GM23248 (cell line): ENCODE measurements at places on chromosomes 6 and 20. TPM values are rescaled to one million over a fixed set of nuclear protein-coding genes. Genes with fewer than 3 reads are reported as not detected.

- H3K27ac ChIP-seq: no peak overlapping the region
- H3K4me3 ChIP-seq: no peak overlapping the region
- peaks cover 31% of the 10 kb centered on the region for H3K4me1 ChIP-seq
- H3K27me3 ChIP-seq: no peaks in the 10 kb centered on the region
Measured at GRCh38 chr6:88866856-88867255, 96.6 kb downstream of the RNGTT start.

DNA sequence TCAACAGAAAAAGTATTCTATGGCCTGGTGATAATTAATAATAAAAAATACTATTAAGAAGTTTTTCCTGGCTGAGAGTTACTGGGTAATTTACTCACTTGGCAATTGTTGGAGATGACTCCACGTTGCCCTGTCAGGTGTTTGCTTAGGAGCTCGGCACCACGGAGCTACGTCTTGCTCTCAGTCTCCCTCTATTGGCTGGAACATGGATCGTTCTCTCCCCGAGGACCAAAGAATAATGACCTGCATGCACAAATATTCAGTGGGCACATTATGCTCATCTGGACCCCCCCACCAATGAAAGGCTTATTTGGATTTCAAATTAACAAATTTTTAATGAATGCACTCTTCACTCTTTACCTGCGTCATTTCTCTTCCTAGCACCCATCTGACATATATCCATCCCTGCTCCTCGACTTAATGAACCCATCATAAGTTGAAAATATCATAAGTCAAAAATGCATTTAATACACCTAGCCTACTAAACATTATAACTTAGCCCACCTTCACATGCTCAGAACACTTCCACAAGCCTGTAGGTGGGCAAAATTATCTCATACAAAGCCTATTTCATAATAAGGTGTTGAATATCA is 71.0 kb upstream of the CD83 start:
- H3K4me1 ChIP-seq: 0 out of 2 replicates have a peak, but pooled peaks cover 3% of the 10 kb centered on the region
- H3K27ac ChIP-seq: no peak overlapping the region
- DNase-seq: peak; percentile 79
- no peaks in the 10 kb centered on the region for H3K36me3 ChIP-seq
- H3K4me3 ChIP-seq: no peak overlapping the region

GRCh38 chr6:169677096-169677495 is 24.7 kb downstream of the WDR27 start:
- no peak overlapping the region for H3K27ac ChIP-seq
- DNase-seq: no peak
- no peaks in the 10 kb centered on the region for H3K4me1 ChIP-seq
- H3K36me3 ChIP-seq: peaks cover 9% of the 10 kb centered on the region; the same call in 1 of the 2 replicates
- H3K4me3 ChIP-seq: no peak overlapping the region

The SH3BGRL2 gene
- polyA plus RNA-seq: 1.1 TPM in 2 replicates

DNA sequence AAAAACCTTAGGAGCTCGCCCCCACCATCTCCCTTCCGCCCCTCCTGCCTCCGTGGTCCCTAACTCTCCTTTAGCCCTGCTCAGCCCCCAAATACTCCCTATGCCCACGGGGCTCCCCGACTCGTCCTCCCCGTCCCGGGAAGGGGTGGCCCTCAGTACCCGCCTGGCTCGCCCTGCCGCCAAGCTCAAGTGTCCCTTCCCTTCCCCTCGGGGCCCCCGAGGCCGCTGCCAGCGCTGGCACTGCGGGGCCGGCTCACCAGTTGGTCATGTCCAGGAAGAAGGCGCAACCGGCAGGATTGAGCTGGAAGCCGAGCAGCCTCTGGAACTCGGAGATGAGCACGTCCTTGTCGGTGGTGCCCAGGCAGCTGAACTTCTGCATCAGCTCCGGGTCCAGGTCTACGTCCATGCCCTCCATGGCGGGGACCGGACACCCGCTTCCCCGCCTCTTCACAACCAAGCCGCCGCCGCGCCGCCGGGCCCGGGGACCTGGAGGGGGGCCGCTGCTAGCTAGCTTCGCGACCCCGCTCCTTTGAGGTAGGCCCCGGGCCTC is 303 bp downstream of the ILRUN start:
- H3K4me1 ChIP-seq: peaks cover 17% of the 10 kb centered on the region
- H3K36me3 ChIP-seq: no peaks in the 10 kb centered on the region
- peak overlapping the region; percentile 68 for H3K27ac ChIP-seq
- H3K4me3 ChIP-seq: peak overlapping the region; percentile 99
- no peaks in the 10 kb centered on the region for H3K27me3 ChIP-seq

DNA sequence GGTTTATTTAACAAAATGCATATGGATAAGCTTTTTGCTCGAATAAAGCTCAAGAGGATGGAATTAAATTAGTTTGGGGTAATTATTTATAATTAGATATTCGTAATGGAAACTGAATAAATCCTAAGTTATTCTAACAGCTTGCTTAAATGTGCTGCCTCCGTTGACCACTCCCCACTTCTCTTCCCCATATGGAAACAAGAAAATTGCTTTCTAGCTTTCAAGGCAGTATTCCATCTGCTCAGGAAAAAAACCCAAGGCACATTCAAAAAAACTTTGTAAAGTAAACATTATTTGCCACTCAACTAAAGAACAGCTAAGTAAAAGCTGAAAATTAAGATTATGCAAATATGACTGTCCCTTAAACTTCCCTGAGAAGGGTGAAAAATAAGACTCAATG is 369.2 kb downstream of the HAO1 start:
- no peak for DNase-seq
- no peaks in the 10 kb centered on the region for H3K27me3 ChIP-seq
- H3K4me3 ChIP-seq: no peak overlapping the region
- H3K4me1 ChIP-seq: no peaks in the 10 kb centered on the region
- H3K27ac ChIP-seq: no peak overlapping the region

- DNase-seq: no peak
- H3K4me3 ChIP-seq: no peak overlapping the region
- H3K4me1 ChIP-seq: no peaks in the 10 kb centered on the region
- H3K27me3 ChIP-seq: no peaks in the 10 kb centered on the region
Measured at GRCh38 chr6:6635869-6636268, 47.3 kb downstream of the LY86 start.

DNA sequence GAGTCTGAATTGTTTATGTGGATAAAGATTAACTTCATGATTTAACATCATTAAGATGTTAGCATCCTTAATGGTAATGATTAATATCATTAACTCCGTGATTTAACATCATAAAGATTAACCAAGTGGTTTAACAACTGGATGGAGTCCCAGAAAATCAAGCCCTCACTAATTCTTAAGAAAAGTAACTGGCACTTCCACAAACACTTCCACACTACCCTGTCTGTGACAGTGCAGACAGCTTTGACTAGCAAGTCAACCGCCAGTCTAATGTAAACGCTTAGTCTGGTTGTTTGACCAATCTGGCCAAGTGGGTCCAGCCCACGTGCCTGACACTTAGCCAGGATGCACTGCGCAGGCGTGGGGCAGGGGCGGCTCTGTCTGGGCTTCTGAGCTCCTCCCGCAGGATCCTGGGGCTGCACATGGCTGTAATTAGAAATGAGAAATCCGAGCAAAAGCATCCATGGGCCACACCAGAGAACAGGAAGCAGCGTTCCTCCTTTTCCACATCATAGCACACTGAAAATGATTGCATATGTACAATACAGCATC is 424.2 kb downstream of the FOXA2 start:
- H3K27ac ChIP-seq: no peak overlapping the region
- no peaks in the 10 kb centered on the region for H3K4me1 ChIP-seq
- no peak for DNase-seq

DNA sequence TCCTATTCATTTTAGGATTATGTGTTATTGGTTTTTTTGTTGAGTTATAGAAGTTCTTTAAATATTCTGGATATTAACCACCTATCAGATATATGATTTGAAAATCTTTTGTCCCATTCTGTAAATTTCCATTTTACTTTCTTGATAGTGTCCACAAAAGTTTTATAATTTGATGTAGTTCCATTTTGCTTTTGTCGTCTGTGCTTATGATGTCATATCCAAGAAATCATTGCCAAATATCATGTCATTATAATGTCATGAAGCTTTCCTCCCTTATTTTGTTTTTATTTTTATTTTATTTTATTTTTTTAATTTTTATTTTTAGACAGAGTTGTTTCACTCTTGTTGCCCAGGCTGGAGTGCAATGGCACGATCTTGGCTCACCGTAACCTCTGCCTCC is 21.0 kb upstream of the NANP start:
- 0 out of 2 replicates have a peak, but pooled peaks cover 16% of the 10 kb centered on the region for H3K36me3 ChIP-seq
- no peak for DNase-seq
- H3K27me3 ChIP-seq: no peaks in the 10 kb centered on the region
- H3K4me1 ChIP-seq: no peaks in the 10 kb centered on the region
- H3K27ac ChIP-seq: no peak overlapping the region

DNA sequence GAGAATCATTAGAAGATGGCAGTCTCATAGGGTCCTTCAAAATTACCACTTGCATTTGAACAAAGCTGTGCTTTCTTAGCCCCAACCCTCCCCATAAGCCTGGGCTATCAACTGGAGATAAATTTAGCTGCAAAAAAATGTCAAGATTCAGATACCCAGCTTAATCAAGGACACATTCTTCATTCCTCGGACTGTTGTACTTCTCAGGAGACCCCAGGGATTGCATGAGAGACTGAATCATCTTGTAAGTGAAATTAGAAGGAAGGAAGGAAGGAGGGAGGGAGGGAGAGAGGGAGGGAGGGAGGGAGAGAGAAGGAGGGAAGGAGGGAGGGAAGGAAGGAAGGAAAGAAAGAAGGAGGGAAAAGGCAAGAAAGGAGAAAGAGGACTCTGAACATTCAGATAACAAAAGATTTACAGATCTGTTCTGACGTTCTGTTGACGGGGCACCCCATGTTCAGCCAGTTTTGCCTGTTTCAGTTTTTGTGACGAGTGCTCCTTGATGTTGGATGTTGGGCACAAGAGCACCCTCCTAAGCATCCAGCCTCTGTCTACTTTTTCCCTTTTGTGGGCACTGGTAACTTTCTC is 498.7 kb downstream of the PREX1 start:
- no peaks in the 10 kb centered on the region for H3K36me3 ChIP-seq
- DNase-seq: no peak
- no peaks in the 10 kb centered on the region for H3K4me1 ChIP-seq
- peaks cover 41% of the 10 kb centered on the region for H3K27me3 ChIP-seq
- H3K4me3 ChIP-seq: no peak overlapping the region

- H3K27me3 ChIP-seq: peaks cover 22% of the 10 kb centered on the region
- DNase-seq: peak; percentile 20
- no peak overlapping the region for H3K27ac ChIP-seq
- H3K4me3 ChIP-seq: peak overlapping the region; percentile 40
Measured at GRCh38 chr6:73314577-73315492, 39.2 kb downstream of the DPPA5 start.

DNA sequence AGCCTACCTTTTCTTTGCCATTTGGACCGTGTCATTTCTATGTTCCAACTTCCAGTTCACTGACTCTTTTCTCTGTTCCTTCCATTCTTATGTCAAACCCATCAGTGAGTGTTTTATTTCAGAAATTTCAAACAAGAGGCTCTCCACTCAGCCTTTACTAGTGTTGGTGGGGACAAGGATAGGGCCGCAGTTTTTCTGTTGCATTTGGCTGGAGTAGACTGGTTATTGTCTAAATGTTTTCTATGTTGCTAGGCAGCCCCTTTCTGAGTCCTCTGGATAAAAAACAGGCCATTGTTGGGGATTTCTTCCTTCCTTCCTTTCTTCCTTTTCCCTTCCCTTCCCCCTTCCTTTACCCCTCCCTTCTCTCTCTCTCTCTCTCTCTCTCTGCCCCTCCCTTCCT is 288.6 kb downstream of the PRKN start:
- no peaks in the 10 kb centered on the region for H3K36me3 ChIP-seq
- DNase-seq: no peak
- H3K27ac ChIP-seq: no peak overlapping the region
- no peaks in the 10 kb centered on the region for H3K27me3 ChIP-seq

DNA sequence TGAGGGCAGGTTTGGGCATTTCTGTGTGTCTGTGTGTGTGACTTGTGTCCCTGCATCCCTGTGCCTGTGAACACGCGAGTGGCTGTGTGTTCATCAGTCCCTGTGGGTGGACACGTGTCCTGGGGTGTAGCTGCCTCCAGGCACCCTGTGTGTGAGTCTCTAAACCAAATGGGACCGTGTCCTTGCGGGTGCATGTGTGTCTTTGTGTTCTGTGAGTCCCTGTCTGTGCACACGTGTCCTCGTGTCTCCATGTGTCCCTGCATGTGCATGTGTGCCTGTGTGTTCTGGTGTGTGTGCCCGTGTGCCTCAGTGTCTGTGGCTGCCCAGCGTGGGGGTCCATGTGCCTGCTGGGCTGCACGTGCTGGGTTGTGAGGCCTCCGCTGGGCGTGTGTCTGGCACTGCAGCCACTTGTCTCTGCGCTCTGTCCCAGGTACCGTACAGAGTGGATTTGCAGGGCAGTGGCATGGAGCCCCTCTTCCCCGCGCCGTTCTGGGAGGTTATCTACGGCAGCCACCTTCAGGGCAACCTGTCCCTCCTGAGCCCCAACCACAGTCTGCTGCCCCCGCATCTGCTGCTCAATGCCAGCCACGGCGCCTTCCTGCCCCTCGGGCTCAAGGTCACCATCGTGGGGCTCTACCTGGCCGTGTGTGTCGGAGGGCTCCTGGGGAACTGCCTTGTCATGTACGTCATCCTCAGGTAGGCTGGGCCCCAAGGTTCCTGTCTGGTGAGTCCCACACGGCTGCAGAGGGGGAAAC is 8.2 kb upstream of the LKAAEAR1 start:
- H3K36me3 ChIP-seq: no peaks in the 10 kb centered on the region
- no peaks in the 10 kb centered on the region for H3K4me1 ChIP-seq
- no peak overlapping the region for H3K27ac ChIP-seq

DNA sequence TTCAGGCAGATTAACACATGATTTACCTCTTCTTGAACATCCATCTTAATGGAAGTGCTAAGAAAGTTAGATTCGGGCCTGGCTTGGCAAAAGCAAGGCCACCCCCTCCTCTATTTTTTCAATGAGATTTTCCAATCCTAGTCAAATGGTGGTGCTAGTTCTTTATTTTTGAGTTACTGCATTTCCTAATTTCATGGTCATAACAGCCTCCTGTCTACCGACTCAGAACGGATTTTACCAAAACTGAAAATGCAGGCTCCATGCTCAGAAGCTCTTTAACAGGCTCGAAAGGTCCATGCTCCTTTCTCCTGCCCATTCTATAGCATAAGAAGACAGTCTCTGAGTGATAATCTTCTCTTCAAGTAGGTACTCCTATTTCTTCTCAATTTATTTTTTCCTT is 117.2 kb upstream of the ESR1 start:
- peak overlapping the region; percentile 63 for H3K27ac ChIP-seq
- H3K4me3 ChIP-seq: peak overlapping the region; percentile 70
- H3K4me1 ChIP-seq: peaks cover 22% of the 10 kb centered on the region
- H3K27me3 ChIP-seq: no peaks in the 10 kb centered on the region
- peak; percentile 59 for DNase-seq

GRCh38 chr6:39214846-39215639 is 14.2 kb downstream of the KCNK5 start:
- no peaks in the 10 kb centered on the region for H3K4me1 ChIP-seq
- H3K27me3 ChIP-seq: peaks cover 10% of the 10 kb centered on the region; the same call in 1 of the 2 replicates
- H3K27ac ChIP-seq: no peak overlapping the region
- no peaks in the 10 kb centered on the region for H3K36me3 ChIP-seq
- no peak overlapping the region for H3K4me3 ChIP-seq
- DNase-seq: no peak

DNA sequence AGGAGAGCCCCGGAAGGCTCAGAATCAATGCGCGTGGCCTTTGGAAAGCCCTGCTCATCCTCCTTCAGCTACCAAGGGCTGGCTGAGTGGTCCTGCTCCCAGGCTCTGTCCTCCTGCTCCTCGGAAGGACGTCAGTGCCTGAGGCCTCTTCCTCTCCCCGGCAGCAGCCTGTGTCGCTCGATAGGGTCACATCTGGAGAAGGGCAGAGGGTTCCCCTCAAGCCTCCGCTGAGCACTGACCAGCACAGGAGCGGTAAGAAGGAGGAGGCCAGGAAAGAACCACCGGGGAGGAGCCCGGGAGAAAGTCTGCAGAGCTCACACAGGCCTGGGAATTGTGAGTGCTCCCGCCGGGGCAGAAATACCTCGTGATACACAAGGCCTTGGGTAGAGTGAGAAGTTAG is 21.2 kb downstream of the KIF25 start:
- DNase-seq: no peak
- peaks cover 27% of the 10 kb centered on the region for H3K27me3 ChIP-seq
- H3K36me3 ChIP-seq: no peaks in the 10 kb centered on the region
- H3K27ac ChIP-seq: no peak overlapping the region
